Aorta (tissue), 5 donors: ENCODE measurements at places on chromosomes 2 and 18.

DNA sequence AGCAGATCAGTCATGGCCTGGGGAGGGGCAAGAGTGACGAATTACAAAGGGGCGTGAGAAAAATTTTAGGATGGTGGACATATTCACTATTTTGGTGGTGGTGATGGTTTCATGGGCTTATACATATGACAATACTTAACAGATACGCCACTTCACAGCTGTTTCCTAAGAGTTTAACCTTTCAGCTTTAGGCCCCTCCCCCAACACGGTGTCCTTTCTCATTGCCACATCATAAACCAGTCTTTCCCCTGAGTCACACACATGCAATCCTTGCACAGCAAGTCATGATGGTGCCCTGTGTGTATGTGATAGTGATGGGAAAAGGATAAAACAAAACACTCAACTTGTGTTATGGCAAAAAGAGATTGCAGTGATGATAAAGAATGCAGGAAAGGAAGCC lies 47.6 kb upstream of the IL1R1 start:
- DNase-seq = no peak

- peak; percentile 86 for DNase-seq
Measured at GRCh38 chr18:5543773-5544389, at the start of gene EPB41L3. Gene EPB41L3, minus strand, starts transcription at chr18:5543997. Its CDS starts 54,814 bp downstream, at chr18:5489183.

DNA sequence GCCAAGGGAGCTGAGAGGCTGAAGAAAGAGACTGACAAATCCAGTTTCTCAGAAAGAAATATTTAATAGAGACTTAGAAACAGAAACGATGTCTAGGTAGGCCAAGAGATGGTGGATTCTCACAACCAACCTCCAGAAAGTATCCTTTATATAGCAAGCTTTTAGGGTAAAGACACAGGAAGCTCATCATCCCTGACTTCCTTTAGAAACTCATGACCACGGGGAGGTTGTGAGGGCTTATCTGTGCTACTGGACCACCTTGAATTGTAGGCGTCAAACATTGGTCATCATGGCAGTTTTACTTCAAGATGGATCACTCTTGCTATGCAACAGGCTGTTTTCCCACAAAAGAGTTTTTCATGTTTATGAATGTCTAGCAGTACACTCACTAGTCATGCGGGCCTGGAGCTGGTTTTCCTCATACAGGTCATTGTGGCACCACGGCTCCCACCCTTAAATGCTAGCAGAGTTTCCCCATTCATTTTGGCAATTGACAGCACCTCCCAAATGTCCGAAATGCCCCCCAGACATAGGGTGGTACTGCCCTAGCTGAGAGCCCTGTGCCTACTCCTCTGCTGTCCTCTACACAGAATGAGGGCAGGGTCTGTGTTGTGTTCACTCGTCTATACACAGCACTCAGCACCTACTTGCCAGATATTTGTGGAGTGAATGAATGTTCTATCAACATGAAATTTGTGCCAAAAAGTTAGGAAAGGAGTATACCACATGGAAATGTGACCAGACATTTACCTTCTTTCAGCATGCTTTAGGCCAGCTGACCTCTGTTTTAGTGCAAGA lies 89.0 kb downstream of the TMEM247 start:
- DNase-seq = no peak

- DNase-seq = no peak
Measured at GRCh38 chr18:77059294-77059916, 73.2 kb downstream of the MBP start.

DNA sequence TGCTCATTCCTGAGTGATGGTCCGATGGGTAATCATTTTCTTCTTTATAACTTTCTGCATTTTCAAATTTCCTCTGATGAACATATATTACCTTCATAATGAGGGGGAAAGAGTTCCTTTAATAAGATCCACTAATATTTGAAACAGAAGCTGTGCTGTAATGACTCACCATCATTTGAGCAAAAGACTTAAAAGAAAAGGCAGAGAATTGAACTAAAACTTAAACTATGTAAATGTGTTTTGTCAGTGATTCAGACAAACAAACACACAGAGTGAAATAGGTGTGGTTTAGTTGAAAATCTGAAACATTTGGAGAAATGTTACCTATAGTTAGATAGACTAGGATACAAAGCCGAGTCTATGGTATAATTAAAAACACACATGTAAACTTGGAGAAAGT lies 209.6 kb downstream of the STK39 start:
- DNase-seq = no peak

DNA sequence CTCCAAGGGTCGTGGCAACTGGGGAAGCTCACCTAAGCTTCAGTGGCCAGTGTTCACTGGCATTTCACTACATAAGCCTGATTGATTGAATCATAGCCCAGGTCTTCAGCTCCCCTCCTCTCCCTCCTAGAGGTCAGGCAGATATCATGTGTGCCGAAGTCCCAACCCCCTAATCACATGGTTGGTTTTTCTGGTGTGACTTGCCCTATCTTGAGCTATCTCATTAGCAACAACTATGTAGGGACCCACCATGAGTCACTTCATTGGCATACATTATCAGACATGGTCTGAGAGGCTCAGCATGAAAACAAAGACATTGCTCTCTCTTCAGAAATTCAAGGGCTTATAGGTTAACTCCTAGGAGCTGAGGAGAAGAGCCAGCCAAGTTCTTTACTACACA lies 76.8 kb downstream of the LYPD1 start:
- no peak for DNase-seq
